ENCODE measurements at places on chromosomes 1 and 21.
A peak's percentile ranks its signal among the peaks of the same experiment; 100 is the strongest.

DNA sequence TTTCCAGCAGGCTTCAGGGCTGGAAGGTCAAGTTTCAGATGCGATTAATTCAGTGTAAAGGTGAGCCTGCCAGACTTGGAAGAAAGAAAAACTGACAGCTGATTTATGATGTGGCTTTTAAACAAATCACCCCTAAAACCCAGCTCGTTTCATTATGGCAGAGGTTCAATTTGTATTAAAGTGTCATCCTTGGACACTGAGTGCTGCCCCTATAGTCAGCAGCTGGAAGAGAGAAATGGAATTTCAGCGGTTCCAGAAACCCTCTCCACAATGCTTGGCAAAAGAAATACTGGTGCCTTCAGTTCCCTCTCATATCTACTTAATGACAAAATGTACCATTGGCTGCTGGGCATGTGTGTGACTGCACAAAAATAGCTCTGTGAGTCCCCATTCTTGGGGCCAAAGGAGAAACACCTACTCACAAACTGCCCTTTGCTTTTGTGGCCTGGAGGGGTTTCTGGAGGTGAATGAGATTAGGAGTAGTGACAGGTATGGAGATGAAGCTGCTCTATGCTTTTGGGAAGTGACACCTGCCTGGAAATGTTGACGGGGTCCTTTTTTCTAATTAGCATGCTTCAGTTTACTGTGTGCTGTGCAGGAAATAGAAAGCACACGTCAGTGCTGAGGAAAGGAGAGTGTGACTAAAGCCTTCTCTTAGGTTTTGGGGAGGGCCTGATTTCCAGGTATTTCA is 95.1 kb upstream of the TSPAN2 start:
- no peak for DNase-seq

DNA sequence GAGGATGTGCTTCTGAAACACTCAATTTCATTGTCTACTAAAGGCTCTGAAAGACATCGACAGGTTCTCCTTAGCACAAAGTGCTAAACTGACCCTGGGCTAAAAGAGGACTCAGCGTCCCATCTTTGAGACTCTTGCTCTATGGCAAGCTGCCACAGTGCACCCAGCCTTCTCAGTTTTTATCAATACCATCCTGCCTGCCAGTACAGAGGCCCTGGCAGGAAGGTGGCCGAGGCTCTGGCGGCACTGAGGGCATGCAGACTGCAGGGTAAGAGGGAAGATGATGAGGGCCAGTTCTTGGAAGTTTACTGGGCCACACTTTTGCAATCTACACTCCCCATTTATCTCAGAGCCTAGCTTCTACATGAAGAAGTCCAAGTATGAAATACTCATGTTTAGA is 5.3 kb downstream of the OLFML2B start:
- DNase-seq: no peak

GRCh38 chr1:181493166-181493565 is 9.8 kb downstream of the CACNA1E start:
- no peak for DNase-seq

- no peak for DNase-seq
These were observed 49.0 kb downstream of the RUNX3 start for GRCh38 chr1:24881034-24881433.

GRCh38 chr1:244599937-244600350 is 53.0 kb upstream of the DESI2 start:
- no peak for DNase-seq

DNA sequence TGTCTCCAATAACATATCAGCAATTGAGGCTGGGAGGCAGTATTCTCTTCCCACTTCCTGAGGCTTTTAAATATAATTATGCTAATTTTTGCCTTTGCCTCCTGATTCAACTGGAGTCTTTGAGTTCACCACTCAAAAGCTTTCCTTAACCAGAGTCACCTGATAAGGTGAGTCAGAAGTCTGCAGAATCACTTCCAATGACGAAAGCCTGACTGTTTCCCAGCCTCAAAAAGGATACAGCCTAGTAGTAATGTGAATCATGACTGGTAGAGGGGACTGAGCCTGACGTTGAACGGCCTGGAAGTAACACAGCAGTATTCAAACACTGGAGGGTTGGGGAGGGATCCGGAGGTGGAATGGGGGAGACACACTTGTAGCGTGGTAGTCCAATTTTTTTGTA is 10.4 kb upstream of the MRPL9 start:
- DNase-seq: no peak

DNA sequence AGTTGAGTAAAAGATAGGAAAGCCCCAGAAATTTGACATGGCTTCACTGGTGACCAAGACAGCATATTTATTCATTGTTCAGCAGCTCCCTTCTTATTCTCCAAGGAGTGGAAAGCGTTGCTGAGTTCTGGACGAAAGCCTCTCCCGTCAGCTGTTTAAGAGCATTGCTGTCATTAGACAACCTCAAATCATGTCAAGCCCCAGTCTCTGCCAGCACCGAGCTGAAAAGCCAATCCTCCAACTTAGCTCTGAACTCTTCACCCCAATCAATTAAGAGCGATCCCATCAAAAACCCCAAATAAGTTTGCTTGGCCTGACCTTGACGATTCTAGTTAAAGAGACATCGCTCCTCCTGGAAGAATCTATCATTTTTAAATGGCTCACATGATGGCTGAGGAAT is 110.8 kb downstream of the PLPP3 start:
- DNase-seq: no peak

GRCh38 chr1:199067483-199067882 is 428.6 kb downstream of the PTPRC start:
- no peak for DNase-seq

GRCh38 chr1:44019466-44019948 is 11.8 kb downstream of the SLC6A9 start:
- DNase-seq: no peak

DNA sequence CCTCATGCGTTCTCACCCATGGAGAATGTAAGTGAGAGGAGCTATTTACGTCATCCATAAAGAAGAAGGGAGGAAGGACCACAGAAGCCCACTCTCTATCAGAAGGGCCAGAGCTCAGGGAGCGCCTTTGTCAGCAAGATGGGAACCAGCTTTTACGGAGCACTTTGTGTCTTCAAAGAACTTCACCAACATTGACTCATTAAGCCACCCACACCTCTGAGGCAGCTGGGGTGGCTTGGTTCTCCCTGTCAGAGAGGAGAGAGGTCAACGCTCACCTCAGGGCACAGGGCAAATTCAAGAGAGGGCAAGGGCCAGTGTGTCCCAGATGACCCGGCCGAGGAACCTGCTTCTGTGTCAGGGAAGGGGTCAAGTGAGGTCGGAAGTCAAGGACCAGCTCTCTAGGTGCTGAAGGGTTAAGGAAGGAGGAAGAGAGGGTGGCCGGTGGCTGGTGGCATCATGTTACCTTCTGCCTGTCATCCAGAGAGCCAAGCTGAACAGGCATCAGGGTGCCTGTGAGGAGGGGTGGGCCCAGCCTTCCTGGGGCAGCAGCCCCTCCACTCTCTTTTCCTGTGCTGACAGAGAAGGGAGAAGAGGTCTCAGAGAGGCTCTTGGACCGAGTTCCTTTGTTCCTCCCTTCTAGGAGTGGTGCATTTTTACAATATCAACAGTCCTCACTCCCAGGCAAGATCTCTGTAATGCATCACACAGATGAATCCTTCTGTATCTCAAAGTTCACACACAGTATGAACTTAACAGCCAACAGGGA is 109.0 kb downstream of the ETS2 start:
- no peak for DNase-seq

DNA sequence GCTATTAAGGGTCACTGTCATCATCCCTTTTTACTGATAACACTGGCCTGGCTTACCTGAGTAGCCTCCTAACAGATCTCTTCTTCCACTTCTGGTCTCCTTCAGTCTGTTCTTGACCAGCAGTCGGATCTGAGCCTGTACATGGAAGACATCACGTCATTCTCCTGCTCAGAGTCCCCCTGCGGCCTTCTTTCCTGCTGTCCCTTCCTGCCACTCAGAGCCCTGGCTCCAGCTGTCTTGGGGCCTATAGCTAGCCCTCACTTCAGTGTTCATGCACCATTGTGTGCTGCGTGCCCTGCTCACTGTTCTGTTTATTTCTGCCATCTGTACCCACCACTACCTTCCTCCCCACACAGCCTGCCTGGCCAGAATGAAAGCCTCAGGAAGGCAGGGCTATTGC is 8.4 kb downstream of the ADARB1 start:
- no peak for DNase-seq

DNA sequence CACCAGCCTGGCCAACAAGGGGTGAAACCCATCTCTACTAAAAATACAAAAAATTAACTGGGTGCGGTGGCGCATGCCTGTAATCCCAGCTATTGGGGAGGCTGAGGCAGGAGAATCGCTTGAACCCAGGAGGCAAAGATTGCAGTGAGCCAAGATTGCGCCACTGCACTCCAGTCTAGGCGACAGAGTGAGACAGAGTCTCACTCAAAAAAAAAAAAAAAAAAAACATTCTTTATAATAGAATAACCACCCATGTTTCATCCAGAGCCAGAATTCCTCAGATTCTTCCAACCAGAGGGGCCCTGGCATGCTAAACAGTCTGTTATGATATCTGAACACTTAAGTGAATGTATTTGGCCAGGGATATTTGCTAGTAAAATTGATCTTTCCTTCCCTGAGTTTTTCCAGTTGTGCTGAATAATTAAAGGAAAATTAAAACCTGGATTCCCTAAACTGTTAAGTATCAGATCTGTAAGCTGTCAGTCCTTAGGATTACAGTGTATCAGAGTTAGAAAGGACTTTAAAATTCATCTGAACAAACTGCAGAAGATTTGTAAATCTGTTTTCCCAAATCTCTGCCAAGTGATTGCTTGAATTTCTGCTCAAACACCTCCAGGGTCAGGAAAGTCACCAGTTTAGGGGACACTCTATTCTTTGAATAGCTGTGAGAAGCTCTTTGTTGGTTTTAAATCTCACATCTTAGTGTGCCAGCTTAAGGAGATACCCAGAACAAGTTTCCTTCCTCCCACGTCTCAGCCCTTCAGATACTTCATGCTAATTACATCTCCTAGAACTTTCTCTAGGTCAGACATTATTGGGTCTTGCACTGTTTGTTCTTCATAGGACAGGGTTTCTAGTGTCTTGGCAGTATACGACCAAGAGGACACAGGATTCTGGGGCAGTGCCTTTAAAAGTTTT is 84.6 kb upstream of the BMP8A start:
- no peak for DNase-seq

DNA sequence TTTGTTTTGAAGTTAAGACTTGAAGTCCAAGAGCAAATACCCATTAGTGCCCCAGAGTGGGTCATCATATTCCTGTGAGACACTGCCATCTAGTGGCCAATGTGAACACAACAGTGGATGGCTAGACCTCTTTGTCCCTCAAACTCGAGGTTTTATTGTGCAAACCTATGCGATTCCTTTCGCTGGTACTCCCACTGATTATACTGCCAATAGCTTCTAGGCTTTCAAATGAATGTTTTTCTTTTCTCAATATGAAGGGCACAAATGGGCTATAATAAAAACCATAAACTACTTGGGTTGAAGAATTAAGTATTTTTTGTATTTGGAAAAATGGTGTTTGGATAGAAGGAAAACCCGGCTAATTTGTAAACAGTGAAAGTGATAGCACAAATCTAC is 100.4 kb upstream of the ZNF281 start:
- DNase-seq: peak; percentile 59

DNA sequence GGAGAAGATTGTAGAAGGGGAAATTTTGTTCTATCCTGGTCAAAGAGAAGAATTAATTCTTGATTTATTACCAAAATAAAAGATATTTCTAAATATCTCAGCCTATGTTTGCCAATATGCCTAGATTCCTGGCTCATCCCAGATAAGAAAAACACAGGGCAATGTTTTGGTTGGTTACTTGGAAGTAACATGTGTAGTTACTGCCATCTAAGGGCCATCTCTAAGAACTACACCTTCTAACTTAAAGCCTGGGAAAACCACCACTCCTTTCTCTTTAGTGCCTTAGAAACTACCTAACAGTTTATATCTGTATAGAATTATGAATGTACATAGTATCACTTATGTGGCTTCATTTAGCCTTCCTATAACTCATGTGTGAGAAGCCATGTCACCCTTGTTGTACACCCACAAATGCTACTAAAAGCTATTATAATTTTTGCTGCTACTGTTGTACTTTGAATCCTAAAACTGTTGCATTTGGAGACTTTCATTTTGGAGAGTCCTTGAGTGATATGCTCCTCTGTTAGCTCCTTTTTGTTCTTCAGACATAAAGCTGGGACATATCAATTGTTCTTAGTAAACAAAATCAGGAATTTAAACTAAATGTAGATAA is 4.5 kb downstream of the AIM2 start:
- no peak for DNase-seq

GRCh38 chr1:224057461-224058199 is 56.3 kb upstream of the FBXO28 start:
- DNase-seq: no peak

DNA sequence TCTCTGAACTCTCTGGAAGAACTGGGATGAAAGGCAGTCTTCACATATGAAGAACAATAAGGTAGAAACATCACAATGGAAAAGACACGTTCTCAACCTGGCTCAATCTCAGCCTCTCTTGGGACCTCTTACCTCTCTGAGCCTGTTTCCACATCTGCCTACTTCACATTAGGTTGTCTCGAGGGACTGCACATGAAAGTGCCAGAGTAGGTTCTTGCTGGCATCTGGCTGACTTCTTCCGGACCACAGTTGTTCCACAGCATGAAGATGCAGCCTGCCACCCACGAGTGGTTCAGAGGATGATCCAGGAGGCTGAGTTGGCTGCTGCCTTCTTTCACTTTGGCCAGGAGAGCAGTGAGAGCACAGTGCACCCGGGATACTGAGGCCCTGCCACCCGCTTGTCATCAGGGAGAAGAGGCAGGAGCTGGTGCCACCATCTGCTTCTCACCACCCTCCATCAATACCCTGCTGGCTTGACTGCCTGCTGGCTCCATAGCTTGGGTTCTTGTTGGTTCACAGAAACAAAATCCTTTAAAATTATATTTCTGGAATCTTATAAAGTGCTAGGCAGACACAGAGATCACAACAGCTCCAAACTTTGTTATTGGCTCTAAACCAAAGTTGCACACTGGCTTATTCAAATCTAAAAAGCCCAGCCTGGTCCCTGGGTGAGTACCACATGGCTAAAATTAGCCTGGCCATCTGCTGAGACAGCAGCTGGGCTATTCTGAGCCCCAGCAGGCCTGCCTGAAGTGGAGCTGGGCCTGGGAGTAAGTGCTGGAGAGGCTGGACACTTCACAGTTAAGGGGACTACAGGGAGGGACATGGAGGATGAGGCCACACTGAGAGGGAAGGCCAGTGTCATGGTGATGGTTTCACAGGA is 46.9 kb upstream of the LIN9 start:
- peak; percentile 35 for DNase-seq

- DNase-seq: no peak
These were observed 5.4 kb downstream of the GADD45A start for GRCh38 chr1:67690411-67690810.
